ENCODE measurements at places on chromosomes 12 and 14.

DNA sequence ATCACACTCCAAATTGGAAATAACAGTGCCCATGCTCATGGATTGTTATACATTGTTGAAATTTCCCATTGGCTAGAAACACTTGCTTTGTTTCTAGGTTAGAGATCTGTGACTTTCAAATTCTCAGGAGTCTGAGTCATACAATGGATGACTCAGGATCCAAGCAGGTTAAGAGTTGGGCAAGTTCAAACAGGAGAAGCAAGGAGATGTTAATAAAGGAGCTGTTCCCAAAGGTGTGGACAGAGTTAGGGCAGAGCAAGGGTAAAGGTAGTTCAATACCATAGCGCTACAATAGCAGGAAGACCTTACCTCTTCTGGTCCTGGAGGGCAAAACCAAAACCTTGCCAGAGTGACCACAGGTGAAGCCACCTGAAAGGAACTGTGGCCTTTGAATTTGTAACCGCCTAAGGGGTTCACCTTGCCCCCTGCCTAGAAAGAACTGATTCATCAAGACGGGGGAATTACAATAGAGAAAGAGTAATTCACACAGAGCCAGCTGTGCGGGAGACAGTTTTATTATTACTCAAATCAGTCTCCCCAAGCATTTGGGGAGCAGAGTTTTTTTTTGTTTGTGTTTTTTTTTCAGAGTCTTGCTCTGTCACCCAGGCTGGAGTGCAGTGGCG, 4.2 kb upstream of the AMN1 start:
- DNase-seq: peak; percentile 95

DNA sequence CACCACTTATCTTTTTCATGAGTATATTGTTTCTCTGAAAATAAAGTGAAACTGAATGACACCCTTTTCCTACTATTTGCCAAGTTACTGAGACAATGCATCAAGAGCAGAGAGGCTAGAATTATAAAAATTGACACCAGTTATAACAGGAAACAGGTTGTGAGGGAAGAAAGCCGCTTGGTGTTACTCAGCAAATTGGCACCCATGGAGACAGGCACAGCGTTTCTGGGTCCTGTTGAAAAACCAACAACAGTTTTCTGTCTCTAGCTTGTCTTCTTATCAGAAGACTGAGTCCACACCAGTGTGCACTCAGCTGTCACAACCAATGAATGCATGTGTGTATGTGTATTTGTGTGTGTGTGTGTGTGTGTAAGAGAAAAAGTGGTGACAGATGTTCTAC, 267.7 kb downstream of the KCNH5 start:
- DNase-seq: no peak

DNA sequence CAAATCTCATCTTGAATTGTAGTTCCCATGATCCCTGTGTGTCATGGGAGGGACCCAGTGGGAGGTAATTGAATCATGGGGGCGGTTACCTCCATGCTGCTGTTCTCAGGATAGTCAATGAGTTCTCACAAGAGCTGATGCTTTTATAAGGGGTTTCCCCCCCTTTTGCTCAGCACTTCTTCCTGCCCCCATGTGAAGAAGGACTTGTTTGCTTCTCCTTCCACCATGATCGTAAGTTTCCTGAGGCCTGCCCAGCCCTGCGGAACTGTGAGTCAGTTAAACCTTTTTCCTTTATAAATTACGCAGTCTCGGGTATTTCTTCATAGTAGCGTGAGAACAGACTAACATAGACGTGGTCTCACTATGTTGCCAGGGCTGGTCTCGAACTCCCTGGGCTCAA, 56.1 kb upstream of the EIF5 start:
- no peak for DNase-seq

GRCh38 chr14:72164420-72165228, 232.4 kb downstream of the RGS6 start:
- DNase-seq: no peak

DNA sequence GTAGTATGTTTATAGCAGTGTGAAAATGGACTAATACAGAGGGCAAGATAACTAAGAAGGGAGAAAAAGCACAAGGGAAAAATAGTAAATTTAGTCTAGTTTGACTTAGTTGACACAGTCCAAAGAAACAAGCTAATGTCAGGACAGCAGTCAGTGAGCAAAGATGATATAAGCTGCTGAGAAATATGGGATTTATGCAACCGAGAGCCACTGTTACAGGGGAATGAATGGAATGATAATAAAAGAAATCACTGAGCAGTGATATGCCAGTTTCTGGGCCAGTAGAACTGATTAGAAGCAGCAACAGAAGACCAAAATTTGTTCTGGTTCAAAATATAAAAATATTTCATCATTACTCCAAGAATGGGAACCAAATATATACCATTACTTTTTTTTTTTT, 60.1 kb downstream of the R3HDM2 start:
- DNase-seq: no peak

DNA sequence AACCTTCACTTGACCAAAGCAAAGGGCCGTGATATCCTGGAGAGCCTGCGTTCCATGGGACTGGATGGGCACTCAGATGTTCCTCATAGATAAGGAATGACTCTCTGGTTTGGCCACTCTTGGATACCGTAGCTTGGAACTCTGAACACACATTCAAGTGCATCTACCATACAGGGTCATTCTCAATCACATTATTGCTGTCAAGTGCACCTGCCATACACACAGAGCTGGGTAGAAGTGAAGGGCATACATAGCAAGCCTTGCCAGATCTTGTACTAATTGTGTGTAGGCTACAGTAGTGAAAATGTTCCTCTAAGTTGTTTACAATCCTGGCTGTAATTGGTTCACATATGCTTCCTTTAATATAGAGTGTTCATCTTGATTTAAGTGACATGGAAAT, 58.3 kb downstream of the PELI2 start:
- no peak for DNase-seq

DNA sequence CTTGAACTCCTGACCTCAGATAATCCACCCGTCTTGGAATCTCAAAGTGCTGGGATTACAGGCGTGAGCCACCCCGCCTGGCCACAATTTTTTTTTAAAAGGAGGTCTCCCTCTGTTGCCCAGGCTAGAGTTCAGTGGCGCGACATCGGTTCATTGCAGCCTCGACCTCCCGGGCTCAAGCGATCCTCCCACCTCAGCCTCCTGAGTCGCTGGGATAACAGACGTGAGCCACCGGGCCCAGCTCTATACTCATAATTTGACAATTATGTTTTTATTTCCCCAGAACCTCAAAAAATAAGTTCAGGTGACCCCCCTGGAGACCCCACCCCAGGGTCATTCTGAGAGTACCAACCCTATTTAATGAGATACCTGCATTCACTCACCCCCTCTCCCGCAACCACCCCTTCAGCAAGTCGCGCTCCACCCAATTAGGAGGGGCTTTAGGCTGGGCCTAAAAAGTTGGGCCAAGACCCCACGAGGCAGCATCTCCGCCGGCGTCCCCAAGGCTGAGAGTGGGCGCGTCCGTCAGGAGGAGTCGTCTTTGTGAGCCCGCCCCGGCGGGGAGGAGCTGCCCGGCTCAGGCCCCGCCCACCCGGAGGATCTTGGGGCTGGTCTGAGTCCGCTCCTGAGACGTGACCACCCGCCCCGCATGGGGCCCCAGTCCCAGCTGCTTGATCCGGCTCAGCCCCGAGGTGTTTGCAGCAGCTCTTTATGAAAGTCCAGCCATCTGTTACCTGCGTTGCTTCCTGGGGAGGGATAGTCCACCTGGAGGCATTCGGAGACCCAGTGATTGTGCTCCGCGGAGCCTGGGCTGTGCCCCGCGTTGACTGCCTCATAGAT, at the start of gene ANKRD33:
Gene ANKRD33 (plus strand): TSS at position 628 of the 840 bp plus-strand sequence. CDS start 84 bp downstream, at position 712.
- no peak for DNase-seq

DNA sequence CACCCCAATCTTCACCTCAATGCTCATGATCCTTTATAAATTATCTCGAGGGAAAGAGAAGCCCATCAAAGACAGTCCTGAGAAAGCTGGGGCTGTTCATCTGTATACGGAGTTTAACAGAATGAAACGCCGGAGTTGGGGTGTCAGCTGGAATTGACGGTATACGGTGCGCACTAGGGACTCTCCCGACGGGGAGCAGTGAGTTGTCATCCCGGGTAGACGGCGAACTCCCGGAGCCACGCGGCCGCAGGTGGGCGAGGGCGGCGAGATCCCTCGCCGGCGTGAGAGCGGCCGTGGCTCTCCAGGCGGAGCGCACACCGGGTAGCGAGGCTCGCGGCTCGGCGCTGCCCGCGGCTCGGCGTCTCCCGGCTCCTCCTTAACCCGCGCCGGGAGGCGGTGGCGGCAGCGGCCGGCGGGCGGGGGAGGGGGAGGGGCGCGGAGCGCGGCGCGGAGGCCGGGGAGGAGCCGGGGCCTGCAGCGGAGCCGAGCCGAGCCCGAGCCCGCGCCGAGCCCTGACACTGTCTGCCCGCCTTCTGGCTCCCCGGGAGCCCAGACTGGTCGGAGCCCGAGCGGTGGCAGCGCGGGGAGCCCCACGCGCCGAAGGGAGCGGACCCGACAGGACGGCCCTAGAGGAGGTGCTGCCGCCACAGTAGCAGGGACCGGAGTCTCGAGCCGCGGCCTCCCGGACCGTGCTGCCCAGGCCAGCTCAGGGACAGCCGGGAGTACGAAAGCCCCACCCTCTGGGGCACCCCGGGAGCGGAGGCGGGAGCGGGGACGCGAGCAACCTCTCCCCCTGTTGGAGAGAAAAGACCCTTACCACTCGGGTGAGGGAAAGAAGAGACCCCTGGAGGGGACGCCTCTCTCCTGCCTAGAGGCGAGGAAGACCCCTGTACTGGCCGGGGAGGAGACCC, at the start of gene FOXJ2:
Gene FOXJ2 (plus strand): TSS at position 475 of the 911 bp plus-strand sequence. CDS start 7,117 bp downstream, outside the sequence.
- DNase-seq: peak; percentile 5

DNA sequence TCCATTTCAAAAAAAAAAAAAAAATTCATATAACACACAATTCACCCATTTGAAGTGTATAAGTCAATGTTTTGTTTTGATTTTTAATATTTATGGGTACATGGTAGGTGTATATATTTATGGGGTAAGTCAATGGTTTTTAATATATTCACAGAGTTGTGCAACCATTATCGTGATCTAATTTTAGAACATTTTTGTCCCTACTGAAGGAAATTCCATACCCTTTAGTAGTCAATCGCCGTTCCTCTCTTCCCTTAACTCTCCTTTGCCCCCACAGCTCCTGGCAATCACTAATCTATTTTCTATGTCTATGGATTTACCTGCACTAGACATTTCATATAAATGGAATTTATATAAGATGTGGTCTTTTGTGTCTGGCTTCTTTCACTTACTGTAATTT, 92.8 kb downstream of the TRAFD1 start:
- DNase-seq: no peak

- no peak for DNase-seq
These were observed 32.8 kb upstream of the C14orf180 start for GRCh38 chr14:104546591-104547309.

GRCh38 chr12:43728117-43728516, 30.5 kb downstream of the PUS7L start:
- DNase-seq: no peak

- DNase-seq: no peak
These were observed 1.4 kb upstream of the GLRX5 start for GRCh38 chr14:95533391-95533821.

GRCh38 chr12:112617153-112617505, 174.4 kb upstream of the RPH3A start:
- no peak for DNase-seq

DNA sequence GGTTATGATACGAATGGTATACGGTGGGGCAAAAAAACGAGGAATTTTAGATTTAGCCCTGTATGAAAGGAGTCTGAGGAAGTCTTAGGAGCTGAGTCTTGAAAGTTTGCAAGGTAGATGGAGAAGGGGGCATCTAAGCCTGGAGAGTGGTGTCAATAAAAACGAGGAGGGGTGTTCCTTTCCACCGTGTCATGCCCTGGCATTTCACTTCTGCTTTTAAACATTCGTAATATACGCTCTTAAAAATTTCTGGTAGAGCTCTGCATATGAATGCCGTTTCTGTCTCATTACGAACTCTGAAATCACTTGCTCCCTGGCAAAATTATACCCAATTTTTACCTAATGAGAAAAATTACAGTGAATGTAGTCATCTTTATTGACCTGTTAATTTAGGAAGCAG, 170.2 kb downstream of the ERC1 start:
- no peak for DNase-seq

DNA sequence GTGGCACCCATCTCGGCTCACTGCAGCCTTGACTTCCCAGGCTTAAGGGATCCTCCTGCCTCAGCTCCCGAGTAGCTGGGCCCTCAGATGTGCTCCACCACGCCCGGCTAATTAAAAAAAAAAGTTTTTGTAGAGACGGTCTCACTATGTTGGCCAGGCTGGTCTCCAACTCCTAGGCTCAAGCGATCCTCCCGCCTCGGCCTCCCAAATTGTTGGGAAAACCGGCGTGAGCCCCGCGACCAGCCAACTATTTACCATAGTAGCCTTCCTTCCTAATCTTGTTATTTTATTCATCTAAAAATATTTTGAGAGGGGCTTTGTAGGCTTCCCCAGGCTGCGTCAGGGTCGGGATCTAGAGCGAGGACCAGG, 25.4 kb upstream of the YY1 start:
- no peak for DNase-seq

- no peak for DNase-seq
These were observed 48.6 kb downstream of the SLC25A47 start for GRCh38 chr14:100371773-100372172.

DNA sequence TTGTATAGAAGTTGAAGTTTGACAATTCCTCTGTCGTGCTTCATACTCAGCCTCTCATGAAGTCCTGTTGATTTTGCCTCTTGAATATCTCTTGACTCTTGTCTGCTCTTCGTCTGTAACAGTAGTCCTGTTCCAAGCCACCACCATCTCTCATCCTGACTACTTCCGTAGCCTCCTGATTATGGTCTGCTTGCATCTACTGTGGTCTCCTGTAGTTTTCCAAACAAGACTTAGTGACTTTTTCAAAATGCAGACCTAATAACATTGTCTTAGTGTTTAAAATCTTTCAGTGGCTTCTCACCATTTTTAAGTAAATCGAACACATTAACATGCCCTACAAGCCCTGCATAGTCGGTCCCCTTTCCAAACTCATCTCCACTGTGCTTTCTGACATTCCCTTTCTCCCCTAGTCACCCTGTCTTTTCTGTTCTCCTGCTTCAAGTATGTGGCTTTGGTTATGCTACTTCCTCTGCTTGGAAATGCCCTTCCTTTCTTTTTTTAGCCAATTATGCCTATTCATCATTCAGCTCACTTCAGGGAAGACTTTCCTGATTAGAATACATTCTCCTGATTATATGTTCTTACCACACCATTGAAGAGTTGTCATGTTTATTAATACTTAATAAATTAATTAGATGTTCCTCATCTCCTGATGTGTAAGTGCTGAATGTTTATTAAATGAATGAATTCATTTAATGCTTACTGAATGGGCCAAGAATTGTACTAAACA, 2.0 kb downstream of the SCYL2 start:
- DNase-seq: peak; percentile 6

- no peak for DNase-seq
These were observed 155.7 kb downstream of the PELI2 start for GRCh38 chr14:56273951-56274350.
